ENCODE measurements at places on chromosomes 7 and 10.

- DNase-seq, result peak; percentile 90
These were observed 91.1 kb downstream of the CH25H start for GRCh38 chr10:89115876-89116627.

DNA sequence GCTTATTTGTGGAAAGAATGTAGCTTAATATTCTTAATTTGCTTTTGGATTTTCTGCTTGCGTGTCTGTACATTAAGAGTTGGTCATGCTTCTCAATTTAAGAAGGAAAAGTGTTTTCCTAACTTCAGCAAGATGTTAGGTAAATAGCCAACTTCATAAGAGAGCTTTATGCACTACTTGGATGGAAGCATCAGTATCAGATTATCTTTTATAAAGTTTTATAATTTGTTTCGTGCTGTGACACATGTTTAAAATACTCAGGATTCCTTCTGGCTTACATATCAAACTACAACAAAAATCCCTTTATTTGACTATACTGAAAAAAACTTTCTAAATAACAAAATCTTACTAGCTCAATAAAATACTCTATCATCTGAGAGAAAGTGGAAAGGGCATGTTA lies 34.8 kb upstream of the AGR2 start:
- no peak for DNase-seq

DNA sequence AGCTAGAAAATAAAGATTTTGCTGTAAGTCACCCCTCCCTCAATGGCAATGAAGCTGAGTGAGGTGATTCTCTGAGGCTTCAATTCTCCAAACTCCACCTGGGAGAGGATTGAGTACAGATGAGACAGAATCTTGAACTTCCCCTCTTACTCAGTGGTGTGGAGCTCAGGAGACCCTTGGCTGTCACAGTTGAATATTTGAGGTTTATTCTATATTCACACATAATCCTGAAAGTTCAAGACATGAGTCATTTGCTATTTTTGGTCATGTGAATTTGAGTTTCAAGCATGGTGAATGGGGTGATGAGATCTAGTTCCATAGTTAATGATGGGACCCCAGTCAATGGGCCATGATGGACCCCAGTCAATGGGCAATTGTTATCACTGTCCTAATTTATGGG lies 13.9 kb upstream of the TECTB start:
- no peak for DNase-seq

DNA sequence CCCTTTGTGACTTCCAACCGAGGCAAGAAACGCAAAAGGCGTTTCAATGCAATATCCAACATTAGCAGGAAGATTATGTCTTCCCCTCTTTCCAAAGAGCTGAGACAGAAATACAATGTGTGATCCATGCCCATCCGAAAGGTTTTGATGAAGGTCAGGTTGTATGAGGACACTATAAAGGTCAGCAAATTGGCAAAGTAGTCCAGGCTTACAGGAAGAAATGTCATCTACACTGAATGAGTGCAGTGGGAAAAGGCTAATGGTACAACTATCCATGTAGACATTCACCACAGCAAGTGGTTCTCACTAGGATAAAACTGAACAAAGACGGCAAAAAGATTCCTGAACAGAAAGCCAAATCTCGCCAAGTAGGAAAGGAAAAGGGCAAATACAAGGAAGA lies 27.8 kb upstream of the DNA2 start:
- no peak for DNase-seq

- DNase-seq, result no peak
These were observed 450.0 kb downstream of the SUGCT start for GRCh38 chr7:40584667-40585433.

- no peak for DNase-seq
These were observed 573 bp downstream of the PMPCB start for GRCh38 chr7:103297837-103298179.

GRCh38 chr10:38163617-38164016 lies 69.5 kb downstream of the ZNF37A start:
- DNase-seq, result no peak

DNA sequence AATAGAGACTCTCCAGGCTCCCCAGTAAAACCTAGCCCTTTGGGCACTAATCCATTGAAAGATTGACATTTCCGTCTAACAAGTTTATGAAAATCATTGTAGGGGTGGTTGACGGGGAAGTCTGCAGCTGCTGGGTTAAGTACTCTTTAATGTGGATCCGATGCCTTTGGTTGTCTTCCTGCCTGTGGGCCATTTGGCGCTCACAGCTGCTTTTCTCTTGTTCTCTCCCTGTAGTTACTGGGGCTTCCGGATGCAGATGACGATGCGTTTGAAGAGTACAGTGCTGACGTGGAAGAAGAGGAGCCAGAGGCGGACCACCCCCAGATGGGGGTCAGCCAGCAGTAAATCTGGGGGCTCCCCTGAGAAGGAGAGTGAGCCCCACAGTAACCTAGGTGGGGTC lies 22.4 kb downstream of the MTURN start:
- no peak for DNase-seq

DNA sequence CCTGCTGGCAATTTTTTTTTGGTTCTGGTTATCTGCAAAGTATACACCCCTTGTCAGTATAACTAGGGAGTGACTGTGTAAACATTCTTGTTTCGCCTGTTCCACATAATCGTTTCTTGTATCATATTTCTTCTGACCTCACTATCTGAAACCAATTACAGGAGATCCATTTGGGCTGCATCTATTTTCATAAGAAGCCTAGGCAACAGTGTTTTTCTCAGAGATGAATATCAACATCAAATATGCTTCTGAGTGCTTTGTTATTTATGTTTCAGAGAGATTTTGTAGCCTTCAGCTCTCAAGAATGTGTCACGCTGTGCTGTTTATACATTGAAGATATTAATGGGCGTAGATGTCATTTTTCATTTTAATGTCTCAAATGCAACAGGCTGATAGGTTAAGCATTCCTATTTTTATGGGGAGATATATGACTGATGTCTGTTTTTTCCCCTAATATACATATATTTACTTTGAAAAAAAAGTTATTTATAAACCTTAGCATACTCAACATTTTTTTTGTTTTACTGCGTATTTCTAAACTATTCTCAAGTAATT lies 115.5 kb downstream of the FOXP2 start:
- no peak for DNase-seq

DNA sequence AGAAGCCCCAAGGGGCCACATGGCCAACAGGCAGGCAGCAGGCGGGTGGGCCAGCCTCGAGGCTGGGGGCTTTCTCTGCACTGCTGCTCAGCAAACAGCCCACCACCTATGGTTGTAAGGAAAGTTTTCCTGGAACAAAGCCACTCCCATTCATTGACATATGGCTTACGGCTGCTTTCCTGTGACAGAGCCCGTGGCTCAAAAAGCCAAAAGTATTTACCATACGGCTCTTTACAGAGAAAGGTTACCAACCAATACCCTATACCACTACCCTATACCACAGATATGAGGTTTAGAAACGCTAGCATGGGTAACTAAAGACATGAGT lies 152.7 kb downstream of the MAD1L1 start:
- no peak for DNase-seq

GRCh38 chr7:132430041-132430855 lies 146.0 kb downstream of the PLXNA4 start:
- DNase-seq, result no peak

DNA sequence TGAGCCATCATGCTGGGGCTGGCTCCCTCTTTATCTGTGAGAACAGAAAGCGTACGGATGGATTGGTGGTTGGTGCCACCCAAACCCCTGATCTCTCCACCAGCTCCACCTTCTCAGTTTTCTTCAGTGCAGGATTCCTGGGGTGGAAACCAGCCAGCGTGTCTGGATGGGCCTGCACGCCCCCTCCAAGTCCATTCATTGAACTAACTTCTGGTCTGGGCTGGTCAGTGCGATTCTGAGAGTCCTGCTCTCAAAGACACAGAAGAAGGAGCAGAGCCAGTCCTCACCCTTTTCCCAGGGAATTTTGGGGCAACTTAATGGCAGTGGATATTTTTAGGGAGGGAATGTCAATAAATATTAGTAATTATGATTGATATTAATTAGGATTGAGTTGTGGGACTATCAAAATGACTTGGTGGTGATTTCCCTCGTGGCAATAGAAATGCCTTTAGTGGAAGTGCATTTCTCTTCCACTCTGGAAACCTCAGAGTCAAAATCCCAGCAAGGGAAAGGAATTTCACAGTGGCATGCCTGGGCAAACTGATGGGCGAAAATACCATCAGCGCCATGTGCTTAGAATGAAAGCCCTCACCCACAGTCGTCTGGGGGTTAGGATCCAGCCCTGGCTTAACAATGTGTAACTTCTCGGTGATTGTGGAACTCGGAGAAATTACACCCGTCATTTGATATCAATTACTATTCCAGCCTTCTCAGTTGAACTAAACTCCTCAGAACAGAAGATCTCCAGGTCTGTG lies 69.3 kb upstream of the EEPD1 start:
- DNase-seq, result no peak

DNA sequence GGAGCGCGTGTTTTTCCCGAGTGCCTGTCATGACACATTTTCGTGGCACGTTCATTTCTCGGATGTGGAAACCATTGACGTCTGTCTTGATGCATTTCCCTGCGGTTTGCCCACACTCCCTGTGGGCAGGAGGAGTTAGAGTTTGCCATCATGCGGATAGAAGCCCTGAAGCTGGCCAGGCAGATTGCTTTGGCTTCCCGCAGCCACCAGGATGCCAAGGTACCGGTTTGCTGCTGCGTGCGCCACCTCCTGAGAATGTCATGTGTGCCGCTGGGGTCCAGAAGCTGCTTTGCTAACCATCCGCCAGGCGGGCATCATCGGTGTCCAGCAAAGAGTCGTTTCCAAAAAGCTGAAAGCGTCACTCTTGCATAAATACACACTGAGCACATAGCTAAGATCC lies 40.9 kb upstream of the BTBD16 start:
- DNase-seq, result no peak

GRCh38 chr7:39027491-39027890 lies 49.8 kb downstream of the POU6F2 start:
- no peak for DNase-seq

- no peak for DNase-seq
These were observed 12.9 kb downstream of the PON2 start for GRCh38 chr7:95421847-95422444.

- no peak for DNase-seq
These were observed 140.1 kb downstream of the LRRC4 start for GRCh38 chr7:127891144-127891543.

All from kidney tubule cell (primary cell).